ENCODE measurements at places on chromosomes 7 and 10. TPM values are rescaled to one million over a fixed set of nuclear protein-coding genes. Genes with fewer than 3 reads are reported as not detected.

- DNase-seq = no peak
Measured at GRCh38 chr7:151553356-151553755, 33.7 kb upstream of the RHEB start.

The MOGAT3 gene
- polyA plus RNA-seq = not detected

- peak; percentile 52 for DNase-seq
Measured at GRCh38 chr10:77513781-77514331, 123.8 kb downstream of the KCNMA1 start.

DNA sequence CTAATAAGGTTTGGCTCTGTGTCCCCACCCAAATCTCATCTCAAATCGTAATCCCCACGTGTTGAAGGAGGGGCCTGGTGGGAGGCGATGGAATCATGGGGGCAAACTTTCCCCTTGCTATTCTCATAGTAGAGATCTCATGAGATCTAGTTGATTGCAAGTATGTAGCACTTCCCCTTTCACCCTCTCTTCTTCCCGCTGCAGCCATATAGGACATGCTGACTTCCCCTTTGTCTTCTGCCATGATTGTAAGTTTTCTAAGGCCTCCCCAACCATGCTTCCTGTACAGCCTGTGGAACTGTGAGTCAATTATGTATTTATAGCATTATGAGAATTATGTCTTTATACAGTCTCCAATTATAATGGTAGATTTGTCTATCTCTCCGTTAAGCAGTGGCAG, 594.5 kb downstream of the ACTR3B start:
- DNase-seq = no peak

DNA sequence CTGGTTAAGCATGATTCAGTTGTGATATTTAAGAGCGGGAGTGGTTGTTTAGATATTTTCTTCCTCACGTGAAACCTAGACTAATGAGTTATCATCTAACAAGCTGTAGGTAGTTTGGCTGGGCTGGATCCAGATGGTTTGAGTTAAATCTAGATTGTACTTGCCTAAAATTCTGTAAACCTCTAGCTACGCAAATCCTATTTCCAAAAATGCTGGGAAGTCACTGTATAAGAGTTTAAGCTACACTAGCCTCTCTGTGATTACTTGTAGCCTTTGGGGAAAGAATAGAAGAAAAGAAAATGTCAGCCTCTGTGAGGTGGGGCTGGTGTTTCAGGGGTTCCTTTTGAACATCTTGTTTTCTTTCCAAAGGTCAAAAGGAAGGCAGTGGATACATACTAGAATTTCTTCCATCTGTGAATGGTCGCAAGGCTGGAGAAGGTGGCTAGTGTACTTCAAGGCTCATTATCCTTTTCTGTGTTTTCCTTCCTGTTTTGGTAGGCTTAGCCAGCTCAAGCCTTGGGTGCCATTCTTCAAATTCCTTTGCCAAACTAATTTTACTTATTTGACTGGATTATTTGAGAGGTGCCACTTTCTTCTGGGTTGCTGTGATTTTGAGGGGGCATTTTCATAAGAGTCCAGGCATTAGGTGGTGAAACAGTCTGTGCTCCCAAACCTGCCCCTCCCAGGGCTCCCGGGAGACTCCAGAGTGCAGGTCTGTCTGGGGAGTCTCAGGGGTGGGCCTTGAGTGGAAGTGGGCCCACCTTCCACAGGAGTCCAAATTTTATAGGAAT, 5.2 kb upstream of the EN2 start:
- DNase-seq = no peak

The SLC18A3 gene
- not detected for polyA plus RNA-seq

DNA sequence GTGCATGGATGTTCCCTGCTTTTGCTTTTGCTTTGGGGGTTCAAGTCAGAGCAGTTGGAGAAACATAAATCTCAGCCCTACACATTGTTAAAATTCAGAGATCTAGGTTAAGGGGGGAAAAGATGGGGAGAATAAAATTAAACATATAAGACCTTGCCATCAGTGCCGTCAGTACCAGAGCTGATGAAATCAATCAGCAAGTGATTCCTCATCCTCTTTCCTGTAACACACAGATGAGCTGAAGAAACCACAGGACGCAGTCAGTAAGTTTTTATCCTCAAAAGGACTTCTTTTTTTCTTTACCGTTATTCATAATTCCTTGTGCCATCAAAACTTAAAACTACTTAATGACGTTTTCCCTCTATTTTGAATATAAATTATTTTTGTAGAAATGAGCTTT, 5.9 kb downstream of the HECW1 start:
- no peak for DNase-seq

GRCh38 chr10:102208311-102209035, 17.6 kb upstream of the ELOVL3 start:
- no peak for DNase-seq

DNA sequence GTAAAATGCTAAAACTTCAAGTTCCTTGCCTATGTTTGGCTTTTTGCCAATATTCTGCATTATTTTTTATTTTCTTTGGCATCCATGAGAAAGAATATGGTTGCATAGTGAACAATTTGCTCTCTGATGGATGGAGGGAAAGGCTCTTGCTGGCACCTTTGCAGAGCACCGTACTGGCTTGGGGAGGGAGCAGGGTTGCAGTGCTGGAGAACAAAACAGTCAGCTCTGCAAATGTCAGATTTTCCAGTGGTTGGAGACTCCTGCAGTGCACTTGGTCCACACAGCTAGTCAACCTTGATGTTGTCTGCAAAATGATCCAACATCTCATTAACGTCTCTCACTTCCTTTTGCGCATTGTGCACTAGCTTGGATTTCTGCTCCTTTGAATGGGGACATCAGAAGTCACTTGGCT, 100.8 kb downstream of the ANLN start:
- DNase-seq = no peak

The GIMAP5 gene
- 16.3 TPM for polyA plus RNA-seq

The SLC26A5 gene
- polyA plus RNA-seq = 0.08 TPM

The CFAP43 gene
- polyA plus RNA-seq = 0.25 TPM

GRCh38 chr10:88853155-88853881, 1.7 kb upstream of the ANKRD22 start:
- DNase-seq = no peak

The PIP gene
- not detected for polyA plus RNA-seq

DNA sequence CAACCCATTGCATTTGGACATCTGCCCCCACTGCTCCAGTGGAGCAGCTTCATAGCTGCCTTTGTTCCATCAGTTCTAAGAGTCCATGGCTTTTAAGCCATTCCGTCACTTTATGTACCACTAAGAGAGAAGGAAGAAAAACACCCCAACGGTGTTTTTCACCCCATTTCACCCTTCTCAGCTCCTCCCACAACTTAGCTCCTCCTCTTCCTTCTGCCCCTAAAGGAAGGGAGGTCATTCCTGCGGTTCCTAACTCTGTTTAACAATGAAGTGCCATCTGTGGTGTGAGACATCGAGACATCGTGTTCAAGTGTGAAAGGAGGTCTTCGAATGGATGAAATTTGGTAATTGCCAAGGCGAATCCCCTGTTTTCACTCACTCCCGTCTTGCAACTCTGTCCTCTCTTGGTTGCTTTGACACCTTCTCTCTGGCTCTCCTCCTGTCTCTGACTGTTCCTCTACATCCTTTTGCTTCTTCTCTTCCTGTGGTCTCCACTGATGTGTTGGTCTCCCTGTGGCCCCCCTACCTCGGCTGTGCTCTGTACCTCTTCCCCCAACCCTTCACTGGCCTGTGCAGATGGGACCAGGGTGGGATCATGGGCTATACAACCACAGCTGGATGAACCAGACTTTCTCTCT, 23.0 kb downstream of the SMKR1 start:
- DNase-seq = no peak

- DNase-seq = no peak
Measured at GRCh38 chr7:28447071-28447470, 34.8 kb downstream of the CREB5 start.

DNA sequence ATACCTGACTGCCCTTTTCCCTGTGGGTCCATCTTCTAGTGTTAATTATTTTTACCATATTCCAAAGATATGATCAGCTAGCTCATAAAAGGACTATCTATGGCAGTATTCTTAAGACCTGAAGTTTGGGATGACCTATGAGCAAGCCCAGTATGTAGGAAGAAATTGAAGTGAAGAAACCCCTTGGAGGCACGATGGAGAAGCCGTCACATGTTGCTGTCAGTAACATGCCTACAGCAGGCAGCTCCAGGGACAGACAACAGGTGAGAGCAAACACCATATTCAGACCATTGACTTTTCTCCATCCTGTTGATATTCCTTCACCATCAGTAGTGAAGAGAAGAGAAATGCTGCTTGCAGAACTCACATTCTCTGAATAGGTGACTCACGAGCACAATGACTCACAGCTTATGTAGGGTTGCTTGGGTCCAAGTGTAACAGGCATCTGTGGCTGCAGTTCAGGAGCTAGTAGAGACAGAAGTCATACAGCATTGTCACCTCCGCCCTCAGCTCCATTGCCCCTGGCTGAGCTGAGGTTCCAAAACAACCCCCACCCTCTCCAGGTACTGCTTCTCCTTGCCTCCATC, 8.4 kb upstream of the LYZL2 start:
- no peak for DNase-seq

The LEP gene
- polyA plus RNA-seq = 0.05 TPM

All from stomach (tissue), 19 donors.